Lung microvascular endothelial cell (primary cell): ENCODE measurements at places on chromosomes 6 and 20. TPM values are rescaled to one million over a fixed set of nuclear protein-coding genes. Genes with fewer than 3 reads are reported as not detected.

DNA sequence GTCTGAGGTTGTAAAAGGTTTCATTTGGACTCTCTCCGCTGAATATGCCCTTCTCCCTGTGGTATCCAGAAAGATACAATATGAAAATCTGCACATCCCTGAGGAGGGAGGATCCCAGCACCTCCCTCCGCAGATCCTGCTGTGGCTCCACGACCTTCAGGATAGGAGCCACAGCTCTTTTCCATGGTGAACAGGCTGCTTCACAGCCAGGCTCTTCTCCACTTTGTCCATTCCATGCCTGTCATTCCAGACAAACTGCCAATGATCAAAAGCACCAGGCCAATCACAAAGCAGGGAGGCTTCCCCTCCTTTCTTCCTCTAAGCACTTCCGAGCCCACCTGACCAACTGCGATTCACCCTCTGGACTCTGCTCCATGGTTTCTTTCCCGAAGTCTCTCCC is 339.8 kb downstream of the ESR1 start:
- no peak for DNase-seq

GRCh38 chr6:74289884-74290283 is 593.9 kb downstream of the CD109 start:
- no peak for DNase-seq

OPRL1 gene
- 1.7 and 3.0 TPM in 2 replicates for total RNA-seq

DNA sequence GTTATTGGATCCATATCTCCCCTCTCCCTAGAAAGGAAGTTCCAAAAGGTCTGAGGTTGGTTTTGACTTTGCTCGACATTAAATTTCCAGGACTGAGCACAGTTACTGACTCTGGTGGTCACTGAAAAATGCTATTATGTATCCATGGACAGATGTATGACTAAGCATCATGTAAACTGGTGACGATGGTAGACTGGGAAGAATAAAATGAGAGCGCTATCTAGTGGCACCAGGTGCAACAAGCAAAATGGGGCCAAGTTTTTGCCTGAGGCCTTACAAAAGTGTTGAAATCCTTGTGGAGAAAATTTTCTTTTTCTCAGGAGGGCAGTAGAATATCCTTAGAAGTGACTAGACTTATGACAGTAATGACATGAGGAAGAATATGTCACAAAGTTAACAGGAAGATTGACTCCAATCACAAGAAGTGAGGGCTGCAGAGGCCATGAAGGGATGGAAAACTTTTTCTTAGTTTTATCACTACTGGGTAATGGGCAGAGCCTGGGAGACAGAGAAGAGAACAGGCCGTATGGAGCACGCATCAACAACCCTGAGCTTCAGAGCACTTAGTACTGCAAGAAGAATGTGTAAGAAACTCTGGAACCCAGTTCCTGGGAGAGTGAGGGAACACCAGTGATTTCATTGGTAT is 88.9 kb upstream of the ELOVL5 start:
- DNase-seq = peak; percentile 69

DNA sequence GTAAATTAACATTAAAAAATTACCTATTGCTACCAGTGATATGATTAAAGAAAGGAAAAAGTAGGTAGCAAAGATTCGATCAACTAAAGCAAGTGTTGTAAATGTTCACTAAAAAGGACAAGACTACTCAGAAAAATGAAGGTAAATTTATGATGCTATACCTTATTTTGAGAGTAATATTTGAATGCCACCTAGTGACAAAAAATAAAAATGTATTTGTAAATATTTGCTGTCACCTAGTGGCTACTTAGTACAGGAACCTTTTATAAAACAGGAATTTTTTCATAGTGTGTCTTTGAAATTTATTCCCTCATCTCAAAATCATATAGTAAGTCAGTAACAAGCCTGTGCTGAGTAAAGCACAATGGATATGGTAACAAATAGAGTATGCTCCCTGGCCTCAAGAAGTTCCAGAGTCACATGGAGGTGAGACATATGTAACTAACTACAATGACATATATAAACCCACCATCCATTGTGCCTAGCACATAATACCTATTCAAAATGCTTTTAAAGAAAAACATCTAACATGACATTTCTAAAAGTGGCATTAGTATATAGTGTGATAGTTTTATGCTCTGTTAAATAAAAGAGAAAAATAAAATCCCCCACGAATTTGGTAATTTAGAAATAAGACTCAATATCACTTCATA is 193.1 kb upstream of the SIM1 start:
- DNase-seq = peak; percentile 34

DNA sequence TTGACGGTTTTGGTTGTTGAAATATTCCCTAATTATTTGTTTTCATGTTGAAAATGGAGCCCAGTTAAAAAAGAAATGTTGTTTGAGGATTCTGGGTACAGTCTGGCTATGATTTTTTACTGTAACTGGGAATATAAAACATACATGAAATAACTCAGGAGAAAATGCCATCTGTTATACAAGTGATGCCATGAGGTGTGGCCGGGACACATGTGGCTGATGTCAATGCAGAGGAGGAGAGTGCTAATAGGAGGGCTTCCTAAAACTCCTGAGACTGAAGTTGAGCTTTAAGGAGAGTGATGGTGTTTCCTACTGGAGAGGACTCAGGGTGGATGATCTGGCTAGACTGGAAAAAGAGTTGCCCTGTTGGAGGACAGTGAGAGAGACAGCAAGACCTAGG is 12.7 kb downstream of the SCAND1 start:
- DNase-seq = no peak

DNA sequence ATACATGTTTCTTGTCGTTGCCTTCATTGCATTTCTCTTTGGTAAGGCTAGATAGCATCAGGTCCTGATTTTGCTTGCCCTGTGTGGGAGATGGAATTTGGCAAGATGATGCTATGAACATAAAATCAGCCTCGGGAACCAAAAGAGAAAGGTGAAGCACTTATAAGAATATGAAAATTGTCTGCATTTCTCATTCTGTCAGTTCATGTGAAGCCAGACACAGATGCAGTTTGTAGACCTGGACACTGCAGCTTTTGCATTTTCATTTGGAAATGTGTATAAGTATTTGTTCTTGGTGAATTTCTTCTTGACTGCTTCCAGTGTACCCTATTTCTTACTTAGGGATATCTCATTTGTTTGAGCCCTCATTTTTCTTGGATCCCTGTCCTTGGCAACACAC is 1.3 kb downstream of the YWHAB start:
- DNase-seq = peak; percentile 2
